Colonic mucosa (tissue), 4 donors: ENCODE measurements at places on chromosomes 5 and 9. TPM values are rescaled to one million over a fixed set of nuclear protein-coding genes. Genes with fewer than 3 reads are reported as not detected.

GRCh38 chr5:64532657-64533056 lies 26.8 kb downstream of the RGS7BP start:
- no peaks in the 10 kb centered on the region for H3K4me1 ChIP-seq
- no peaks in the 10 kb centered on the region for H3K36me3 ChIP-seq
- H3K27ac ChIP-seq: no peak overlapping the region
- no peaks in the 10 kb centered on the region for H3K27me3 ChIP-seq

GRCh38 chr9:113525831-113526230 lies 62.3 kb downstream of the RGS3 start:
- peaks cover 40% of the 10 kb centered on the region for H3K4me1 ChIP-seq
- H3K4me3 ChIP-seq: no peak overlapping the region
- no peaks in the 10 kb centered on the region for H3K27me3 ChIP-seq

- H3K27ac ChIP-seq: no peak overlapping the region
- no peak for DNase-seq
- no peak overlapping the region for H3K4me3 ChIP-seq
- H3K4me1 ChIP-seq: no peaks in the 10 kb centered on the region
These were observed 100.9 kb downstream of the NRG2 start for GRCh38 chr5:139942243-139942642.

OTULINL gene
- total RNA-seq: 60.1 TPM

SLC34A3 gene
- total RNA-seq: not detected
